Bronchus fibroblast of lung (primary cell): ENCODE measurements at places on chromosomes 4 and X. TPM values are rescaled to one million over a fixed set of nuclear protein-coding genes. Genes with fewer than 3 reads are reported as not detected.

The ZCCHC12 gene
- 0.15 and 0.17 TPM in 2 replicates for total RNA-seq

The ZNF182 gene
- total RNA-seq, result 1.9 and 2.0 TPM in 2 replicates

The PPA2 gene
- 76.9 and 85.9 TPM in 2 replicates for total RNA-seq

The DMRTC1 gene
- total RNA-seq, result not detected in 2 replicates

The ARFIP1 gene
- total RNA-seq, result 20.5 and 28.4 TPM in 2 replicates
